CD14-positive monocyte (primary cell): ENCODE measurements at places on chromosomes 6 and 20.

GRCh38 chr20:9165261-9165660, 96.4 kb downstream of the PLCB4 start:
- DNase-seq, result no peak

- no peak for DNase-seq
Measured at GRCh38 chr6:48087448-48087847, 23.5 kb downstream of the PTCHD4 start.

DNA sequence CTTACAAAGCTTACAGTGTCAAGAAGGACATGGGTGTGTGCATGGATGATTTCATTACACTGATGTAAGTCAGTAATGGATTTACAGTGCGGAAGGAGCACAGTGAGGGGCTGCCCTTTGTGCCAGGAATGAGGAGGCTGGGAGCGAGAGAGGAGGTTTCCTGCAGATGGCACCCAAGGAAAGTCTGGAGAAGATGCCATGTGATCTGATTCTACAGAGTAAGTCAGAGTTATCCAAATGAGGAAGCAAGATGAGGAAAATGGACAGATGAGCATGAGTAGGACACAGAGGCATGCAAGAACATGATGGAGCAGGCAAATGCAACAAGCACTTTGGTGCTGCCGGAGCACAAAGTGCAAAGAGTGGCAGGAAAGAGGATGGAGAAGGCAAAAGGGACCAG, 29.7 kb downstream of the MAP7 start:
- DNase-seq, result no peak

DNA sequence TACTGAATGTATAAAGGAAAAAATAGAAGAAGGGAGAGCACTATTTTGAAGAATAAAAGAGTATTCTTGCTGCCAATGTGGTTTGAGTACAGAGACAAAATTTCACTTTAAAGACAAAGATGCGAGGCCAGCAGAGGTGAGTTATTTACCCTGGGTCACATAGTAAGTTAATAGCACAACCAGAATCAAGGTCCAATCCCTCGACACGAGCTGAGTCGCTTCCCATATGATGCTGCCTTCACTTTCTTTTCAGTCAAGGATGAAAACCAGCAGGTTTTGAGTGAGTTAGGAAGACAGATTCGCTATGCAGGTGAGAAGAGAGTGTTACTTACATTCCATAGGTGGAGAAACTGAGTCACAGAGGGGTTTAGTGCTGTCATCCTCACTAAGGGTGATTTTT, 75.8 kb downstream of the F13A1 start:
- DNase-seq, result no peak

GRCh38 chr20:539191-539590, 4.4 kb downstream of the CSNK2A1 start:
- no peak for DNase-seq

DNA sequence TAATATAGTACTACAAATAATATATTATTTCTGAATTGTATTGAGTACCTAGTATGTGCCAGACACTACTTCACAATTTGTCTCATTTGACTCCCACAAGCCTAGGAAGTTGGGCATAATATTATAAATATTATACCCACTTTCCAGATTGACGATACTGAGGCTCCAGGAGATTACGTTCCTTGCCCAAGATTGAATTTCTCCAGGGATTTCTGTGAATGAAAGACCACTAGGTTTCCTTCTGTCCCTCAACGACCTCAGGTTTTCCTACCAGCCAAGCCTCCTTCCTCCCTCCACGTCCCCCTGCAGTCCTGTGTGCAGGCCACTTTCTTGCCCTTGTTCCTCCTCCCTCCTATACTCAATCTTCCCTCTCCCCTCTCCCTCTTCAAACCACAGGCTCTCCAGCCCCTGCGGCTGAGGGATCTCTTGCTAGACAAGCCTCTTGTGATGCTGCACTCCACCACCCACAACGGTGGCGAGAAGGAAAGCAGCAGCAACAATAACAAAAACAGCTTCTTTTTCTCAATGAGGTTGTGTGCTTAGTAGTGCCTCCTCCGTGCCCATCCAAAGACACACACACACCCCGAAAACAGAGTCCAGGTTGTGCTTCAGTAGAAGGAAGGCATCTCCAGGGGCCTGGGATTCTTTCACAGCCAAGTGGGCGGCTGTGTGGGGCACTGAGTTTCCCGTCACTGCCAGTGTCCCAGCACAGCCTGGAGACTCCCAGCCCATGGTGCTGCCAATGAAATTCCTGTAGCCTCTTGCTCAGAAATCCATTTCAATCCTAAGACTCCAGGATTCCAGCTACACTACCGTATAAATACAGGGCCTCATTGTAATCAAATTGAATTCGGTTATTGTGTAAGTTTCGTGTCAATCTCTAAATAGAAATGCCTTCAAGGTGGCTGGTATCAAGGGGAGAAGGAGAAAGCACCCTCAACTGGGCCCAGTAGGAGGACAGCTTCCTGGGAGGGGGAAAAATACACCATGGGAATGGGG, 94.4 kb downstream of the NCR2 start:
- DNase-seq, result no peak

GRCh38 chr6:1645466-1646185, 35.9 kb downstream of the FOXC1 start:
- DNase-seq, result no peak
